ENCODE measurements at places on chromosomes 4 and X.

DNA sequence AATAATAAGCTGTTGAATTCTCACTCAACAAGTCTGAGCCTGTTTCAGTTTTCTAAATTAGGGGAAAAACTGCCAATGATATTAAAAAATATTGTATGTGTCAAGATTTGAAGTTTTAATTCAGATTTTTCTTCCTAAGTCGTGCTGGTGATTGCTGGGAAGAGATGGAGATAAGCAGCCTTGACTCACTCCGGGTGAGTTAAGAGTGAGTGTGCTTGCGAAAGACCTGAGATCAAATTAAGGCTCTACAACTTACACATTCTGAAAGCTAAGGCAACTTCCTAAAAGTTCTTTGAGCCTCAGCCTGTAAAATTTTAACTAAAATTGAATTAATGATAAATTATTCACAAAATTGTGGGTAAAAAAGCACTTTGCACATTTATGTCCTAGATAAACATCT lies 1441.2 kb downstream of the PCDH7 start:
- no peak for DNase-seq

DNA sequence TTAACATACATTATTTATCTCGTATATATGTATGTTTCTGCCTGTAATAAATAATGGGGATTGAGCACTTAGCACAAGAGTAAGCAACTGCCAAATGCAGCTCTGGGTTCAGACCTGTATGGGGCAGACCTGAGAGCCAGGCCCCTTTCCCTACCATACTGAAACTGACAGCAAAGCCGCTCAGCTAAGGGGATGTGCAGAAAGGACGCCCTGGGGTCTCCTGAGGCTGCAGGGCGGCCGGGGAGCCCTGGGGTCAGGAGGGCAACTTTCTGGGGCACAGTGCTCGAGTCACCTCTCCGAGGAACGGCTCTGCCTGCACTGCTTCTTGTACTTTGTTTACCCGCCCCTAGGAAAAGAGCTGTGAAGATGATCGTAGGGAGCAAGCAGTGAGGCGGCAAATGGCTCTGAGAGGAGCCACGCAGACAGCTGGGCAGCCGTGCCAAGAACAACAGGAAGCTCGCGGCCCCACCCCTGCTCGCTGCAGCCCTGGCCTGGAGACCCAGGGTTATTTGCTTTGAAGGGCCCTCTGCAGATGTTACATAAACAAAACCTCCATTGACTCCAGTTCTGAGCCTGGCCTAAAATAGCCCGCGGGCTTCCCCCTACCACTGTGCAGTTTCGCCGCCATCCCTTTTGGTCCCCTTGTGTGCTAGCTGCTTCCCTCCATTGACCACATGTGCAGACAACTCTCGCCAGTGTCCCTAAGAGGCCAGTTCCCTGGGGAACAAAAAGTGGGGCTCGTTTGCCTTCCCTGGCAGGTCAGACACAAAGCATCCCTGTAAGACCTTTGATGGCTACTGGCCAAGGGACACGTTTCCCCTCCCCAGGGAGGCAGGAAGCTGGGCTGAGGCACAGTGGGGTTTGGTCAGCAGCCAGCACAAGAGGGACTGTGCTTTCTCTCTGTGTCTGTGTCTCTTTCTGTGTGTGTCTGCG lies 111.3 kb upstream of the LNX1 start:
- DNase-seq: peak; percentile 73

GRCh38 chr4:154911608-154912098 lies 130.6 kb downstream of the RBM46 start:
- no peak for DNase-seq

GRCh38 chrX:21702725-21703124 lies 44.6 kb upstream of the KLHL34 start:
- DNase-seq: no peak

DNA sequence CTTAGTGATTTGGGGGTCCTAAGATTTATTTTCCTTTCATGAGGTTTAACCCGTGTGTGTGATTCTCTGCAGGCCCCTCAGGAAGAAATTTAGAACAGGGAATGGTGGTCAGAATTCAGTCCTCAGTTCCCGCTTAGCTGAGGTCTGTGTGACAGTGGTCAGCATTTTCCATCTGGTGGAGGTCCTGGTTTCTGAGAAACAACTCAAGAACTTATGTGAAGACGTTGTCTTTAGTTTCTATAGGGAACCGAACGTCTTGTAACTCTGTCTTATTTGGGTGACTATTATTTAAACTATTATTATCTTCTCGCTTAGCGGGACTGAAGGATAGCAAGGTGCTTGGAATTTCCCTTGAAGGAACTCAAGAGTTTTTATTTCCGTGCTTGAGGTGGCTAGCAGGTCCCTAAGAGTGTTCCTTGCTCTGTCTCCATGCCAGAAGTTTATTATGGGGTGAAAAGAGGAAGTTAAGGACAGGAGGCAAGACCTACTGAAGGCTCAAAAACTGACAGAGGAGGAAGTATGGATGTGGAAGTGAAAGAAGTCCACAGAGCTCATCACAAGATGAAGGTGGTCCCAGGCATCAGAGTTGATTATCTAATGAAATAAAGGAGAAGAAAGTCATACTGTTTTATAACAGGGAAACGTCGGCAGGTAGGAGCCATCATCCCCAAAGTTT lies 9.4 kb downstream of the MGST2 start:
- DNase-seq: no peak

- no peak for DNase-seq
Measured at GRCh38 chr4:38606587-38606905, 57.5 kb upstream of the KLF3 start.

DNA sequence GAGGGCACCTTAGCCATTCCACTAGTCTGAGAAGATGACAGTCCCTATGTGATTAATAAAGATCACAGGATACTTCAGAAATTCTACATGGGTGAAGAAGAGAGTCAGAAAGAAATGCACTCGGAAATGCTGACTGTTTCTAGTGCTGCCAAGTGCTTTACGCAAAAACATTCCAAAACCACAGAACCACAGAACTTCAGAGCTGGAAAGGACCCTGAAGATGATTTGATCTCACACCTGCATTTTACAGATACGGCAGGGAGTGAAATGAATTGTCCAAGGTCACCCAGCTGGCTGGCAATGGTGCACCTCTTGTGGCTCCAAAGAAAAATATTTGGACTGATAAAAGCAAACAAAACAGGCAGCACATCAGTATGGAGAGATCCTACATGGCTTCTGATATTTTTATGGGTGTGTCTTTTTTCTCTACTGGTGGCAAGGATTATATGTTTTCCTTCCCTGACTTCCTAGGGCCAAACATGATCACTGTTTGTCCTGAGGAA lies 115.9 kb downstream of the MAML3 start:
- no peak for DNase-seq

- DNase-seq: peak; percentile 11
Measured at GRCh38 chr4:73912191-73912590, 43.0 kb downstream of the CXCL1 start.

GRCh38 chr4:4755306-4755705 lies 104.2 kb upstream of the MSX1 start:
- DNase-seq: no peak

DNA sequence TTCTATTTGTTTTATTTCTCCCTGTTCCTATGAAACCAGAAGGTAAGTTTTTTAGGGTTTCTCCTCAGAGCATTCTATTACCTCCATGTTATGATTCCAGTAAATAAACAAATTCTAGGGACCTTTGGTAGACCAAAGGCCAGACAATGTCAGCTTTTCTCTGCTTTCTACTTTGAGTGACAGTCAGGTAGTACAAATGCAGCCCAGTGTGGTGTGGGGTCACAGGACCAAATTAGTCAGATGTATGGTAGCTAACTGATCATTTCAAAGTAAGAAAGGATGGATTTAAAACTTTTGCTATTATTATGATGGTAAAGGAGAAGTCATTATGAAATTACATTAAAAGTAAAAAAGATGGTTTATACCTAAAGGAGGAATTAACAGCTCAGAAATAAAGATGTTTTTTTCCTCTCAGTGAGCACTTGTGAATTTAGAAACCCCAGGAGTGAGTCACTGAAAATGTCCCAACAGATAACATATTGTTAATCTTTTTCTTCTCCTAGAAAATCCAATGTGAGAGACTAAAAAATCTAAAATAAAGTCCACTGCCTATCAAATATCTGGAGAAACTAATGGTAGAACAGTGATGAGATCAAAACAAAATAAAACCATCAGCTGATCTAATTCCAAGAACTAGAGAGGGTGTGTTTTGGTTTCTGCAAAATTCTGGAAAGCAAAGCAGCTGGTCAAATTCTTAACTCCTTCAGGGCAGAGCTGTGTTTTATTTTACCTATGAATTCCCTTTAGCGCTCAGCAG lies 16.6 kb upstream of the KLHL2 start:
- no peak for DNase-seq

- DNase-seq: no peak
Measured at GRCh38 chrX:120380699-120381098, 18.8 kb downstream of the ATP1B4 start.

DNA sequence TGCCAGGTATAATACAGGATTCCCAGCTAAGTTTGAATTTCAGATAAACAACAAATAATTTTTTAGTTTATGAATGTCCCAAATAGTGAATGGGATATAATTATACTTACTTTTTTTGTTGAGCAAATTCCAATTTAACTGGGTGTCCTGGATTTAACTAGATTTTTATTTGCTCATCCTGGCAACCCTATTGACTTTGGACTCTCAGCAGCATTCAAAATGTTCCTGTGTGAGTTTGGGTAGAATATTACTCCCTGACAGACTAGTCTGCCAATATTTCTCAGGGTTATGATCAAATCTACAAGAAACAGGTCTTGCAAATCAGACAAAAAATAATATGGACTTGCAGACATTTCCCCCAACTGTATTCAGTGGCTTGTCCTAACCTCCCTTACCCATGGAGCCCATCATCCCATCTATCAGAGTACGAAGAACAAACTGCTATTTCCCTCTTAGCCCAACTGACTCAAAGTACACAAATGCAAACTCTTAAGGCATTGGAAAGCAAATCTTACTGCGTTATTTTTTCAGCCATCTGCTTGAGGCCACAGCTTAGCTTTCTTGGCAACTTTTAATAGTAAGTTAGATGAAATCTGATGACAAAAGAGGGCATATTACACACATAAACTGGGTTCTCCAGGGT lies 20.7 kb downstream of the SETD7 start:
- no peak for DNase-seq

DNA sequence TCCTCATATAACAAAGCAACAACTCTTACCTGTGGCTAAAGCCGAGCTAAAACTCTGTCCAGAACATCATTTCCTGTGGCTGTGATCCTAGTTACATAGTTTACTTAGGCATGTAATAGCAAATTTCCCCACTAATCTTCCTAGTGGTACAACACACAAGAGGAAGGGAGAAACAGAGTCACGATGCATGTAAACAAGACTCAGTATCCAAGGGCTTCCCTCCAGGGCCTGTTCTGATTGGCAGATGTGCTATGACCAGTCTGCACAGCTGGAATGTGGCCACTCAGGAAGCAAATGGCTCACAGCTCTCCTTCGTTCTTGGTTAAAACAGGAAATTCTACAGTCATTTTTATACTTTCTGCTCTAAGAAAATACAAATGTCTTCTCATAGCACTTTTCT lies 49.2 kb upstream of the PRSS48 start:
- DNase-seq: peak; percentile 72

GRCh38 chrX:56920338-56920997 lies 74.9 kb downstream of the SPIN3 start:
- DNase-seq: no peak

DNA sequence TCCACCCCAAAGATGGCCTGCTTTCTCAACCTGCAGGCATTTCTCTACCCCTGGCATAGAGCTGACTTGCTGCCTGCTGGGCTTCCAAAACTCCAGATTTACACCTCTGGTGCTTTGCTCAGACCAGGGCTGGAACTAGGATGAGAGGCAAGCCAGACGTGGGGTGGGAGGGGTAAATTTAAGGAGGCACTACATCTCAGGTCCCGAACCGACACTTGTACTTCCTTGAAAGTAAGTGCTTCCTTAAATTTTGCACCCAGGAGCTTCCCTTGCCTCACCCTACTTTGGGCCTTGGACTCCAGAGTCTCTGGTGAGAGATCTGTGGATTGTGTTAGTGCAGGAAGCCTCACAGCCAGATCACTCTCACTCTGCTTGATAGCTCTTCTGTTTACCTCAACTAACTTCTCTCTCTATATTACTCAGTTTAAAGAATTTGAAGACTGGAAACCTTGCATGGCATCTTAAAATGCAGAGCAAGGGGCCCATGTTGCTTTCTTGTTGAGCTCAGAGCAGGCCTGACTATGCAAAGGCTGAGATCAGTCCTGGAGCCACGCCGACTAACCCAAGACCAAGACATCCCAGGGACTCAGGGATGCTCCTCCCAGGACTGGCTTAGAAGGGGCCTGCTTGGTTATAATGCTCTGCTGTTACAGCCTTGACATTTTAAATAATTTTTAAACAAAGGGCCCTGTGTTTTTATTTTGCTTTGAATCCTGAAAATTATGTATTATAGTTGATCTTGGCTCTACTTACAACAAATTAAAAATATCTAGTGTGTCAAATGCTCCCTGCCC lies 145.0 kb upstream of the LEF1 start:
- no peak for DNase-seq

DNA sequence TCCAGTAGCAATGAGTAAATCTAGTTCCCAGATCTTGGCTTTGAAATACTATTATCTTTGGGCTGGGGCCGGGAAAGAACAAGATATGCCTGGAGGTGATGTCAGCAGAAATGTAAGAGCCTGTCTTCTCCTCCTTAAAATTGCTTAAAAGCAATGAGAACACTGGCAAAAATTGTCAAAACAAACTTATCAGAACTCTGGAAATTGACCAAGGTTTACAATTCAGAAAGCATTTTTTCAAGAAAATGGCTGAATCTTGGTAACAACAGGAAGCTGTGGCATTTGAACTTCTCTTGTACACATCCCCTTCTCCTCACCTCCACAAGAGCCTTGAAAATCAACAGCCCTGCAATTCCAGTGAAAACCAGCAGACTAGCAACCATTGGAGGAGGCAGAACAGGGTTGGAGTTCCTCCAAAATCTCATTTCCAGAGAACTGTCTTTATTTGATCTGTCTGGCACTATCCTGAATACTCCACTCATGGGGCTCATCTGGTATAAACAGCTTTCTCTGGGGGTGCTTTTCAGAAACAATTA lies 13.5 kb downstream of the TIMP1 start:
- DNase-seq: no peak

DNA sequence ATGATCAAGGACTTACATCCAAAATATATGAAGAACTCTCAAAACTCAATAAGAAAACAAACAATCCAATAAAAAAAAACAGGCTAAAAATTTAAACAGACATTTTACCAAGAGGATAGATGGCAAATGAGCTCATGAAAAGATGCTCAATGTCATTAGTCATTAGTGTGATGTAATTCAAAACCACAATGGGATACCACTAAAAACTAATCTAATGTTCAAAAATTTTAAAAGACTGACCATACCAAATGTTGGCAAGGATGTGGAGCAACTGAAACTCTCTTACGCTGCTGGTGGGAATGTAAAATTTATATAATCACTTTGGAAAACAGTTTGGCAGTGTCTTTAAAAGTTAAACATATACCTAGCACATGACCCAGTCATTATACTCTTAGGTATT lies 43.7 kb downstream of the RPS6KA6 start:
- DNase-seq: peak; percentile 56

GRCh38 chrX:49039598-49040375 lies 3.4 kb downstream of the TFE3 start:
- DNase-seq: peak; percentile 86

GRCh38 chrX:36861601-36862000 lies 146.6 kb upstream of the FAM47C start:
- DNase-seq: no peak
